RPMI7951 (cell line): ENCODE measurements at places on chromosomes 3 and 15. TPM values are rescaled to one million over a fixed set of nuclear protein-coding genes. Genes with fewer than 3 reads are reported as not detected.

Gene ST6GAL1
- 2.0 and 4.2 TPM in 2 replicates for total RNA-seq

- no peak for DNase-seq
Observed at GRCh38 chr15:93180128-93180527, 91.1 kb upstream of the RGMA start.

DNA sequence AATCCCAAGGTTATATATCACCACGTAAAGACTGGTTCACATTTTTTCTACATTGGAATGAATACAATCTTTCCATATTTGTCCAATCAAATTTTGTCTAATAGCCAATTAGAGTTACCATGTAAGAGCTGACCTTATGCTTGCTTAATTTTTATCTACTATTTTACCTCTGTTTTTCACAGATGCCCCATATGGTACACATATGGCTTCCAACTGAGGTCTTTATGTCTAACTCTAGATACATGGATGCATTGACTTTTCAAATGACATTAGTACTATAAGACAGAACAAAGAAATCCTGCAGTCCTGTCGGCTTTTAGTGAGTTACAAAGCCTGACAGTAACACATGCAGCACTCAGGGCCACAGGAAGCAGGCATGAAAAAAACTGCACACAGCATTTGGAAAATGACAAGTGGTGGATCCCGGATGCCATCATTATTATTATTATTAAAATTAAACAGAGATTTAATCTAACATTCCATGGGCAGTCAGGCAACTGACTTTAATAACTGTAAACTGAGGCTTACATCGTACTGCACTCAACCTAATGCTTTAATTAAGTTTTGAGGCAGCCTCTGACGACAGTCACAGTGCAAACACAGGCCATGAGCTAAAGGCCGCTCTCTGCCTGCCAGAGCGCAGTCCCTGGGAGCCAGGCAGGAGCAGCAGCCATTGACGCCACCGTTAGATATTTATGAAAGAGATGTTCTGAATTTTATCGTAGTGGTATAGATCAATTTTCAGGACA is 113.9 kb upstream of the TMCO5A start:
- DNase-seq = no peak

Gene NR1I2
- 0.12 TPM in 1 of 2 replicates, not detected in the other for total RNA-seq

Gene MANF
- total RNA-seq = 200 and 273 TPM in 2 replicates

GRCh38 chr15:37109872-37110572 is 9.7 kb upstream of the MEIS2 start:
- DNase-seq = no peak

Gene BCL2A1
- 3.0 and 5.2 TPM in 2 replicates for total RNA-seq

GRCh38 chr15:59894835-59895234 is 109.3 kb upstream of the FOXB1 start:
- DNase-seq = no peak
